Activated T-cell treated with anti-CD3 and anti-CD28 coated beads for 4 hours (primary cell): ENCODE measurements at places on chromosomes 7 and 10.

- no peak for DNase-seq
Measured at GRCh38 chr7:141630621-141631020, 71.3 kb downstream of the DENND11 start.

GRCh38 chr7:5541087-5541992 lies 117.7 kb upstream of the TNRC18 start:
- DNase-seq = no peak

- no peak for DNase-seq
Measured at GRCh38 chr10:63236113-63236935, 103.2 kb downstream of the NRBF2 start.

- DNase-seq = no peak
Measured at GRCh38 chr10:80596391-80597257, 58.9 kb downstream of the SH2D4B start.

DNA sequence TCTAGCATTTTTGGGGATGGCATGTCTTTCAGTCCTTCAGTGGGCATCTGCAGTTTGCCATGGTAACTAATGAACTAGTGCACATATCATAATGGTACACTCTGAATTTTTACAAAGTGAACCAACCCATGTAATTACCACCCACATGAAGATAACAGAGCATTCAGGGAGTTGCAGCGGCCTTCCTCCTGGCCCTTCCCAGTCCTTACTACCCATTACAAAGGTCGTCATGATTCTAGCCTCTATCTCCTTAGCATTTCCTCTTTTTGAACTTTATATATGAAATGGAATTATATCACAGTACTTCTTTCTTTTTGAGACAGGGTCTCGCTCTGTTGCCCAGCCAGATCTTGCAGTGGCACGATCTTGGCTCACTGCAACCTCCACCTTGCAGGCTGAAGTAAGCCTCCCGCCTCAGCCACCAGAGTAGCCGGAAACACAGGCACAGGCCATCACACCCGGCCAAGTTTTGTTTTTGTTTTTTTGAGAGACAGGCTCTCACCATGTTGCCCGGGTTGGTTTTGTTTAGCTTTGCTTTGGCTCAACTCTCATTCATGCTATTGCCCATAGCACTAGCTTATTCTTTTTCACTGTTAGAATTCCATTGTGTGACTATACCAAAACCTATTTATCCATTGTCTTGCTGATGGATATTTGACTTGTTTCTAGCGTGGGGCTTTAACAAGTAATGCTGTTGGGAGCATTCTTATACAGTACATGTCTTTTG lies 79.2 kb downstream of the APBB1IP start:
- no peak for DNase-seq

DNA sequence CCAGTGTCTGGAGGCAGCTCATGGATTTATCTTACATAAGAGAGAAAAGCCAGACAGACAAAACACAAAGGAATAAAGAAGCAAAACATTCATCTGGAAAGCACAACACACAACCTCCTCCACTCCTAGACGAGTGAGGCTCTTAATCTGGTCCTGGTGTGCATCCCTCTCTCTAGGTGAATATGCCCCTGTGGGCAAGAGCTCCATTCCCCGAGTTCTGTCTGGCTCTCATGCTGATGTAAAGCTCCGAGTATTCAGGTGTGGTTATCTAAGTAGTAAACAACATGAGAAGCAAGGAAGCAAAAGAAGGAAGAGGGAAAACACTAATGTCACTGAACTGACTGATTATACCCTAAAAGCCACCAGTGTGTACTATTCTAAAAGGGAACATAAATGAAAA lies 47.9 kb upstream of the FEZF1 start:
- no peak for DNase-seq

DNA sequence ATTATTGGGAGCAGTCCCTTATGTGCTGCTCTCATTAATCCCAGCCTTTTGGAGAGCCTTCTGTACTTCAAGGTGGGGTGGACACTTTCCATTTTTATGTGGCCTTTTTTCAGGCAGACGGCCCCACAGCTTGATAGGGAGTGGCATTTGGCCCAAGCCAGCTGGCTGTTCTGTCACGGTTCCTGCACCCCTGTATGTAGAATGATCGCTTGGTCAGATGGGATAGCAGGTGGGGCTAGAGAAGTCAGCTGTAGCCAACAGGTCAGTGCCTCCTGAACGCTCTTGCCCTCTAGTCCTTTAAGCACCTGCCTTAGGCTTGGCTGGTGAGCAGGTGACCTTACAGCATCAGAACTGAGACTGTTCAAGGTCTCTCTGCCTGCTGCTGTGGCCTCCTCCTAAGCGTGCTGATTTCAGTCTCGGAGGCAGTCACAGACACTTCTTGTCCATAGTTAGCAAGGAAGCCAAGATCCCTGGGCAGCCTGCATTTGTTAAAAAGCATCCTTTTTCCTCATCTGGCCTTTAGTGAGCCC lies 95.3 kb downstream of the LRRC4 start:
- no peak for DNase-seq

- DNase-seq = no peak
Measured at GRCh38 chr7:69640925-69641594, 42.8 kb downstream of the AUTS2 start.

GRCh38 chr7:91957823-91958222 lies 17.2 kb downstream of the AKAP9 start:
- DNase-seq = no peak

DNA sequence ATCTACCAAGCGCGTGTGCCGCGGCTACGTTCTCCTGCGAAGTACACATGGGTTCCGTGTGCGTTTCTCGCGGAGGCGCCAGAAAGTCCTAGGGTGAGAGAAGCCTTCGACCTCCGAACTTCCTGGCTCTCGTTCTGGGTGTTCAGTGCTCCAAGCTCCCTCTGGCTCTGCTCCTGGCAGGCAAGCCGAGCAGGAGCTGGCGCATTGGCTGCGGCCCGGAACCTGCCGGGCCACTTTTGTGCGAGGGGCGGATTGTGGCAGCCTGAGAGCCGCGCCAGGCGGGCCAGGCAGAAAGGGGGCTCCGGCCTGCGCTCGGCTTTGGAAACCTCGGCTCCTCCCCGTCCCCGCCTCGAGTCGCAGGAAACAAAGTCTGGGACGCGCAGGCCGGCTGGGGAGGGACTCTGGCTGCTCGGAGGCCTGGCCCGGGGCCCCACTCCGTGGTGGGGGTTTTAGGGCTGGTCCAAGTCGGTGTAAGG lies 9.6 kb downstream of the EMX2 start:
- DNase-seq = no peak

DNA sequence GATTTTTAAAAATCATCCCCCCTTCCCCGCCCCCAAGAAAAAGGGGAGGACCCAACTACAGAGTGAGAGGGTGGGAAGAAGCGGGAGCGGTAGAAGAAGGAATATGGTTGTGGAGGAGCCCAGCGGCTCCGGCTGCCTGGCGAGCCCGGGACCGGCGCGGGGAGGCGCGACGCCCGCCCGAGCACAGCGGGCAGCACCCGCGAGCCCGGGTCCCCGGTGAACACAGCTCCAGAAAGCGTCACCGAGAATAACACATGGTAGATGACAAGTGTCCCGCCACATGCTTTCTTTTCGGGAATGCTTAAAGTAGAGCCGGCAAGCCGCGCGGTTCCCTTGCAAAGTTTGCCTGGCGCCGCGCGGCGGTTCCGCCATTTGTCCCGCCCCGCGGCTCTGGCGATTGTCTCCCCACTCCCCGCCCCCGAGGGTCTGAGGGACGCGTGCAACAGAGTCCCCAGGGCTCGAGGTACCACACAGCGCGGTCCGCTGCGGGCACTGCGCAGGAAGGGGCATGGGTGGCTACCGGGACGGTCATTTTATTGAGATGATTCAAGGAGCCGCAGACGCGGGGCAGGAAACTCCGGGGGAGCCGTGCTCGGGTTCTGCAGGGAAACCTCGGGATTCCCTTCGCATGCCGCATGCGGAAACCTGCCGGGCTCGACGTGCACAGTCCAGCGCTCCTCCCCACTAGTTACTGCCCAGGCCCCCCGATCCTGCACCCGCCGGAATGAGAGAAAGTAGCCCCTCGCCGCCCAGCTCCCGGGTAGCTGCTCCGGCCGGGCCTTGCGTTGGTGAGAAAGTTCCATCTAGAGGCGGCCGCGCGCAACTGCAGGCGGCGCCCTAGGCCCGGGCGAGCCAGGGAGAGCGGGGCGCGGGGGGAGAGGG lies 781 bp upstream of the GRM8 start:
- peak; percentile 41 for DNase-seq

DNA sequence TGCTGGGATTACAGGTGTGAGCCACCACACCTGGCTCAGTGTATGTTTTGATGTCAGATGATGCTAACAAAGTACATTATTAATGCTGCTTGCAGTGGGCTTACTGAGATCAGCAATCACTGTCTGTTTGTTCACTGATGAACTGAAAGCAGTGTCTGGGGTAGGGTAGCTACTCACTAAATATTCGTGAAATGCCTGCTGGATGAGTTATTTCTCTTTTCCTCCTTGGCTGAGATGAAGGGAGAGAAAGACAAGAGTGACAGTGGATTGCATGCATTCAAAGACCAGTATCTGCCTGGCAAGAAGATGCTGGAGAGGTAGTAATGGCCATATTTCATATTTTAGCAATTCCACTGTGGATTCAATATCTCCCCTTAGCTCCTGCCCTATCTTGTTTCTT lies 32.3 kb downstream of the FAM107B start:
- DNase-seq = no peak

- no peak for DNase-seq
Measured at GRCh38 chr10:118482393-118483331, 112.8 kb downstream of the PRLHR start.

DNA sequence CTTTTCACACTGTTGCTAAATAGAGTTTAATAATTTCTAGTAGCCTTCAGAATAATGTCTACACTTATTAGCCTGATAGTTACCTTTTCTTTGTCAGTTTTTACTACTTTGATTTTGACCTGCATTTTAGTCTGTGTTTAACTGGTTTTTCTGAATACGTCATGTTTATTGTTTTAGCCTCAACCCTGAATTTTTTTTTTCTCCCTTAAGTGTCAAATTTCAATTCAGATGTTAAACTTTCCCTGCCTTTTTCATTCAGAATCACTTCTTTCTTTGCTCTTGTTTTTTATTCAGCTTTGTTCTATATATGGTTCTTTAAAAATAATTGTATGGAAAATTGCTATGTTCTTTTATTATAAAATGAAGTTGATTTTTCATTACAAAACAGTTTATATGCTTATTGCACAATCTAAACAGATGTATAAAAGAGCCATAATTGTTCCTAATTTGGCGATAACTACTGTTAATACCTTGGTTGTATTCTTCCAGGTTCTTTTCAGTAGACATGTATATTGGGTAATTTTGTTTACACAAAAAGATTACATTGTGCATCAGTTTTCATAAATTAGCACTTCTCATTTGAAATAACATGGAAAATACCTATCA lies 159.7 kb downstream of the ADK start:
- no peak for DNase-seq

- no peak for DNase-seq
Measured at GRCh38 chr10:103890194-103890658, 27.8 kb downstream of the STN1 start.

DNA sequence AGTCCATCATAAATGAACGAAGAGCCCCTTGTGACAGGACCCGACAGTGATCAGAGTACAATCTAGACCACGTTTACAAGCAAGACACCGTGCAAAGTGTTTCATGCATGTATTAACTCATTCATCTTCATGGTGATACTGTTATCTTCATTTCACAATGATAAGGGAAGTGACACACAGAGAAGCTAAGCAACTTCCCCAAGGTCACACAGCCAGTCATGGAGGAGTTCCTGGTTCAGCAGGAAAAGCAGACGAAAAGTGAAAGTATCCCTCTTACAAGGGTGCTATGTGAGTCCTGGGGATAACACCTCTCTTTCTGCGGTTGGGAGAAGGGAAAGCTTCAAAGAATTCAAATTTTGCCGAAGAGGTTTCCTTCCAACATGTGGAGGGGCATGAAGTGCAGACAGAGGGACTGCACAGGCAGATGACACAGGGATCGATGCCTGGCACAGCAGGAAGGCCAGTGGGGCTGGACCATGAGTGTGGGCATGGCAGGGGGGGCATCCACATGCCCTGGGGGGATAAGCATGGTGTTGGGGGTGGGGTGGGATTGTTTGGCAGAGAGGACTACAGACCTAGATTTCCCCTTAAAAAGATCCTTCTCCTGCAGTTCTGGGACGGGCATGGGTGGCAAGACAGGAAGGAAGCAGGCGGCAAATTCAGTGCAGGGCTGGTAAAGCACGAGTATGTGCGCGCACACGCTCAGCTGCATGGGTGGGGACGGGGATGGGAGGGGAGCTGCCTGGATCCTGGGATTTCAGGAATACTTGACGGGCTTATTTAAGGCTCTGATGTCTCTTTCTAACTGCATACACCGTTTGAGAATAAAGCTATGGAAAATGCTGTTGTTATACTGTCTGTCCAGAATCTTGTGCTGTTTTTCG lies 33.5 kb upstream of the DDC start:
- no peak for DNase-seq

DNA sequence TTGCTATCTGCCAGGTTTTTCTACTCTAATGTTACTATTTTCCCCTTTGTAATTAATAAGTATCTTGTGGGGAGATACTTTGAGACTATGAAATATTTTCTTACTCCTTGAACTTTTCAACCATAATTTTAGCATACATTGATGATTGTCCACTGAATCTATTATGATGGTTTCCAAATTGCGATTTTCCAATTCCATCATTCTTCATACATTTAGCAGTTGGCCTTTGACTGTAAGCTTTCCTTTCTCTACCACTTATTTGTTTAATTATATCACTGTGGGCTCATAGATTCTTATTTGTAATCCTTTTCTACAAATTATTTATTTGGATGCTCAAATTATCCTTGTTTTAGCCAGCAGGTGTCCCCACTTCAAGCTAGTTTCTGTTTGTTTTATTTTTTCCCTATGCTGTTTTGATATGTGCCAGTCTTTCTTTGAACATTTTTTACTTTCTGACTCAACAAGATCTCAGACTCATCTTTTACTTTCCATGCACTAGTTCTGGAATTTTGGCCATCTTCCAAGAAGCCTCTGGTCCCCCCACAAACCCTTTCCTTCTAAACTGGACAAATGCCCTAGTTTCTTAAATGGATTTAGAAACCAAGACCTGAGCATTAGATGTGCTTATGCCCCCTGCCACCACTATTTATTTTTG lies 11.4 kb upstream of the MRPS16 start:
- no peak for DNase-seq

- DNase-seq = no peak
Measured at GRCh38 chr10:58457761-58458616, 54.7 kb upstream of the BICC1 start.

DNA sequence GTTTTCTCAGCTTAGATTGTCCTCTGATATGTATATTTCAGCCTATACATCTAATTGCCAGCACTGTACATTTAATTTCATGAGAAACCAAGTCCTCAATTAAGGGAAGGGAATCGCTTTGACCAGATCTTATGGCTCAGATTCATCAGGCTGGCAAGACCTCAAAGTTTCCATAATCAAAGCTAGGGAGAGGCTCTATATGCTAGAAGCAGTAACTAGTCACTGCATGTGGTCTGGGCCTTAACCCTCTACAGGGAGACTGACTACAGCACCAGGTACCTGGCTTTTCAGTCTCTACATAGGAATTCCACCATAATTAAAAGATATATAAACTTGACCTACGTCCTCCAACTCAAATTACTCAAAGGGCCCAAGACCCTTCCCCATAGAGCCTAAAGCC lies 97.4 kb upstream of the JAZF1 start:
- no peak for DNase-seq

DNA sequence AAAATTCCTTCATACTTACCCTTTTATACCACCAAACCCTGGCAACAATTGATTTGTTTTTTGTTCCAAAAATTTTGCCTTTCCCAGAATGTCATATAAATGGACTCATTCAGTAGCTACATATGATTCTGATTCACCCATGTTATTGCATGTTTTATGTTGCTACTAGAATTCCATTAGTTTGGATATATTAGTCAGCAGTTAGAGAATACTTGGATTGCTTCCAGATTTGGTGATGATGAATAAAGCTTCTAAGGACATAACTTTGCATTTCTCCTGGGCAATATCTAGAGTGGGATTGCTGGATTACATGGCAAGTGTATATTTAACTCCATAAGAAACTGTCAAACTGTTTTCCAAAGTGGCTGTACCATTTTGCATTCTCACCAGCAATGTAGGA lies 806.9 kb downstream of the DNAJB9 start:
- no peak for DNase-seq
